ENCODE measurements at places on chromosomes 3 and 15.

DNA sequence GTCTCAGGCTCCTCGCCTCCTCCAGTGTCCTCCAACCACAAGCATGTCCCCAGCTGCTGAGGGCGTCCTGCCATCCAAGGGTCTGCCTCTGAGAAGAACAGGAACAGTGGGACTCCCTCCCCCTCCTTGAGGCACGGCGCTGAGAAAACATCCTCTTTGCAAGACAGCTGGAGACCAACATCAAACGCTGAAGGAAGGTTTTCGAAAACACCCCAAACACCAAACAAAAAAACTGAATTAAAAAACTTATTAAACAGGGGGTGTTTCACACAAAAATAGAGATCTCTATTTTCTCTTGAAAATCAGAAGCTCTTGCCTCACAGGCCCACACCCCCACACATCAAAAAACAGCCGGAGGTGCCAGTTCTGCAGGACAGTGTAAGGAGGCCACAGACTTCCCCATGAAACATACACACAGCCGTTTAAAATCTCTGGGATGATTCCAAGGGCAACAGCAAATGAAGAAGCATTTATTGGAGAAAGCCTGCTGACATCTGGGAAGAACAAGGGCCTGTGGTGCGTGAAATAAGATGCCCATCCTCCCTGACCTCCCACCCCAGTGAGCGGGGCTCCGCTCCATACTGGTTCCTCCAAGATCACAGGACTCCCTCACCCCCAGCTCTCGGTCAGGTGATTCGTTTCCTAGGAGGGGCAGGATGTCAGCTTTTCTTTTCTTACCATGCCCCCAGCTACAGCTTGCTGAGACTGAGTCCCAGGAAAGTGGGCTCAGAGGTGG, 71.3 kb downstream of the NUP210 start:
- peak; percentile 37 for DNase-seq

DNA sequence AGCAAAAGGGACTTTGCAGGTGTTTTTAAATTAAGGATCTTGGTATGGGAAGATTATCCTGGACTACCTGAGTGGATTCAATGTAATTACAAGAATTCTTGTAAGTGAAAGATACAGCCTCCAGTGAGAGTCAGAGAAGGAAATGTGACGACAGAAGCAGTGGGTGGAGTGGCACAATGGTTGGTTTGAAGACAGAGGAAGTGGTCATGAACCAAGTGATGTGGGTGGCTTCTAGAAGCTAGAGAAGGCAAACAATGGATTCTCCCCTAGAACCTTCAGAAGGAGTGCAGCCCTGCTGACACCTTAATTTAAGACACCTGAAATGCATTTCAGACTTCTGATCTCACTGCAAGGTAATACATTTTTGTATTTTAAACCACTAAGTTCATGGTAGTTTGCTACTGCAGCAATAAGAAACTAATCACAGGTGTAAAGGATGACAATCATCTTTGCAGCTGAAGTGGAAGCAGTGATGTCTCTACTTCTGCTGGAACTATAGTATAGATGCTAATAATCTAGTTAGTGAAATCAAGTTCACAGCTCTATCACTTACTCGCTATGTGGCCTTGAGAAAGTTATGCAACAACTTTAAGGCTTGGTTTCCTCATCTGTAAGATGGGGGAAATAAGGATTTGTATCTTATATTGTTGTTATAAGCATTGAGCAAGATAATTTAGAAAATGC, 403.4 kb upstream of the SUCLG2 start:
- DNase-seq = no peak

DNA sequence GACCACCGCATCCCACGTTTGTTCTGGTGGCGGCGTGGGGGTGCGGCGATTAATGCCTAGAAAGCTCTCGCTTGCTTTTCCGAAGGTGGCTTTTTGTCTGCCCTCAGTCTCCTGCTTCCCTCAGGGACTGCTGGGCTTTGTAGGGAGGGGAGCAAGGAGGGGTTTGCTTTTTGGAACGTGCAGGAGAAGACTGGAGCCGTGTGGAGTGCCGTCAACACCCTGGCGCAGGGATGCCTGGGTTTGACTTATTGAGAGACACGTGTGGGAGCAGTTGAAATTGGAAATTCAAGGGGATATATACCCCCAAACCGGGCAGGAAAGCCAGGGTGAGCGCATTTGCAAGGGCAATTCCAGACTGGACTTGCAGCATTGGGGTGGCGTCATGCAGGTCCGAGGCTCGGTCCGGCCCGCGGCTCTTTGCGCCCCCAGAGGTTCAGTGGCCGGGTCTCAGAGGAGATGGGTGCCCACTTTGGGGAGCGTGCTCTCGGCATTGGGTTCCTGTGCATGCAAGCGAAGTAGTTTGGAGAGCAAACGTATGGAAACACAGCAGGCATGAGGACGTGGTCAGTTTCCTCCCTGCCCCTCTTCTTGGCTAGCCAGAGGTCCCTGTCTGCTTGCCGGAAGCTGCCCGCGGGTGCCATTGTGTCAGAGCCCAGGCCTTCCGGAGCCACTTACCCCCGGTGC, 2.1 kb downstream of the EPHB1 start:
- no peak for DNase-seq

- no peak for DNase-seq
Measured at GRCh38 chr15:73021139-73021621, 31.1 kb upstream of the NEO1 start.

DNA sequence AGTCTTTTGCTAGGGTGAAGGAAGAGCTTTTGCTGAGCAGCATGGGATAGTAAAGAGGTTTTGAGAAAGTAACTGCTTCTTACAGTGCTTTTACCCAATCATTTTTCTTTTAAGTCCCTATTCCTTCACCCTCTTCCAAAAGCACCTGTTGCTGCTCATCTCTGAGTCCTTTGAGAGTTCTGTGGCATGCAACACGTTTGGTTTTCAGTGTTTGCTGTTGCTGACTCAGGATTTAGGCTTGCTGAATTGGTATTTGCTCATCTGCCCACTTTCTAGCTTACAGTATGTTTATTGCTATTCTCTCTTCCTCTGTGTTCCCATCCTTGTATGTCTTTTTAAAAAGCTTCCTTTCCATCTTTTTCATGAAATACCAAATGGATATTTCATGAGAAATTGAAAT, 55.9 kb upstream of the THRB start:
- DNase-seq = peak; percentile 23

DNA sequence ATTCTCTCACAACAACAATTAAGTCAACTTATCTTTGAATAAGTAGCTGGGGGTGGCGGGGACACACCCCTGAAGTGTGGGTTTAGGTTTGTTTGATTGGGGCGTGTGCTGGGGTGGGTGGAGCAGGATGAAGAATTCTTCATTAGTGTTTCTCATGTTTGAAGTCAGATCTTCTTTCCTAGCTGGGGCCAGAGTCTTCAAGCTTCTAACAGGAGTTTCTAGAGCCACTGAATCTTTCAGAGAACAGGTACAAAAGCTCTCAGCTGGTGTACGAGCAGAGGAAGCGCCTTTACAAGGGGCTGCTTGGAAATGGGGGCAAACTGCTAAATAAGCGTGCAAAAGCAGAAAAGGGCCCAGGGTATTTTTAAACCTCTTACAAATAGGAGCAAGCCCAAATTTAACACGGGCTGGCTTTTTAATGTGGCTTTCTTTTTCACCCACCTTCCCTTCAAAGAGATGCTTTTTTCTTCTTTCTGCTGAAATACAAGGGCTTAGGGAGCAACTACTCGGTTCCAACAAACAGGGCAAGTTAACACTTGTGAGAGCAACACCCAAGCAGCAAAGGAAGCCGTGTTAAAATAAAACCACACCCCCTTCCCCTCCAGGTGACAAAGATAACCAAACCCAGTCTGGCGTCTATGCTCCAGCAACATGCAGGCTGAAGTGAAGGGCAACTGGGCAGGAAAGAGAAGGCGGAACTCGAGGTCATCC, 86.9 kb upstream of the RASGRP1 start:
- DNase-seq = no peak

DNA sequence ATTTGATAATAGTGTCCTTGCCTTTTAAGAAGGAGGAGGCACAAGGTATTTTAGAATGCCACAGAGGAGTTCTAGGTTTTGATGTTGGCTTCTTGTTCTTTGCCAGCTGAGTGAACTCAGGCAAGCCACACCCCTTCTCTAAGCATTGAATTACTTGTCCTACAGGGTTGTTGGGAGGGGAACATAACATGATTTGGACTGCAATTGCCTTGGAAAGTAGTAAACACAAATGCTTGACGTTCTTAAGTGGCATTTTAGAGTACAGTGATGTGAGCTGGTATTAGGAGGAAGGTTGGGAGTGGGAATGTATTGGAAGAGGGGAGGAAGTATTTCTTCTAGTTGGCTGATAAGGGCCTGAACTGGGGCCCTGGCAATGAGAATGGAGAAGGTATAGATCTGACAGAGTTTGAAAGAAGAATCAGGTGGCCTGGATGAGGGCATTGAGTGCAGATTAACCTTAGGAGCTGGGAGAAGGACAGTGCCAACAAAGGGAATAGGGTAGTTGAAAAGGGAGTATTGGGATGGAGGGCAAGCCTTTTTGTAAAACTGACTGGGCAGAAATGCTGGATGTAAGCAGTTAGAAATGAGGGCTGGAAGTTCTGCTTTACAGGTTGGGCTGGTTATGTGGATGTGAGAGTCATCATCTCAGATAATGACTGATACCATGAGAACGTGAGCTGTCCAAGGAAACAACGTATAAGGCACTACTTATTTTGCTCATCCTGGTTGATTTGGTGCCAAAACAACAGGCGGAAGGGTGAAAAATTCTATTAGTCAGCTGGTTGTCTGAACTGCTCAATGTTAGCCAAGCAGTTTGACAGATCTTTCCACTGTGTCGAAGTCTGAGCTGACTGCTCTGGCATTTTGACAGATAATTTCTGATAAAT, 16.7 kb downstream of the KAT2B start:
- peak; percentile 73 for DNase-seq

DNA sequence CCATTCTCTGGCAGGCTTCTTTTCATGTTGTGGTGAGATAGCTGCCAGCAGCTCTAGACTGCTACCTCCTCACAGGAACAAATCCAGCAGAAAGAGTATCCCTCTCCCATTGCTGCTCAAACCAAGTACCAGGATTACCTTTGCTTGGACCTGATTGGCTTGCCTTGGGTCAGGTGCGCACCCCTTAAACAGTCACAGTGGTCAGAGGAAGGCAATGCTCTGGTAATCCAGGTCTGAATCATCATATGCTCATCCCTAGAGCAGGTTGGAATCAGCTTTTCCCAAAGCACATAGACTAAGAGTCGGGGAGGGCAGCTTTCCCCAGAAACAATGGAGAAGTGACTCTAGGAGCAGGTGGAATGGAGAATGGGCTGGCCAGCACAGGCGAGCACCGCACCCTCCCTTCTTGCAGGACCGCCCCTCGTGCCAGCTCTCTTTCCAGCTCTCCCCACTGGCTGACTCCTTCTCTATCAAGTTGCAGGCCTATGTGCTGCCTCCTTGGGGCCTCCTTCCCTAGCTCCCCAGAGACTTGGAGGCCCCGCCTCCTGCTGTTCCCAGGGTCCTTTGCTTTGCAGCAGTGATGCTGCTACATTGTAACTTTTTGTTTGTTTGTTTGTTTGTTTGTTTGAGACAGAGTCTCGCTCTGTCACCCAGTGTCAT, 29.9 kb upstream of the ADPGK start:
- DNase-seq = no peak

DNA sequence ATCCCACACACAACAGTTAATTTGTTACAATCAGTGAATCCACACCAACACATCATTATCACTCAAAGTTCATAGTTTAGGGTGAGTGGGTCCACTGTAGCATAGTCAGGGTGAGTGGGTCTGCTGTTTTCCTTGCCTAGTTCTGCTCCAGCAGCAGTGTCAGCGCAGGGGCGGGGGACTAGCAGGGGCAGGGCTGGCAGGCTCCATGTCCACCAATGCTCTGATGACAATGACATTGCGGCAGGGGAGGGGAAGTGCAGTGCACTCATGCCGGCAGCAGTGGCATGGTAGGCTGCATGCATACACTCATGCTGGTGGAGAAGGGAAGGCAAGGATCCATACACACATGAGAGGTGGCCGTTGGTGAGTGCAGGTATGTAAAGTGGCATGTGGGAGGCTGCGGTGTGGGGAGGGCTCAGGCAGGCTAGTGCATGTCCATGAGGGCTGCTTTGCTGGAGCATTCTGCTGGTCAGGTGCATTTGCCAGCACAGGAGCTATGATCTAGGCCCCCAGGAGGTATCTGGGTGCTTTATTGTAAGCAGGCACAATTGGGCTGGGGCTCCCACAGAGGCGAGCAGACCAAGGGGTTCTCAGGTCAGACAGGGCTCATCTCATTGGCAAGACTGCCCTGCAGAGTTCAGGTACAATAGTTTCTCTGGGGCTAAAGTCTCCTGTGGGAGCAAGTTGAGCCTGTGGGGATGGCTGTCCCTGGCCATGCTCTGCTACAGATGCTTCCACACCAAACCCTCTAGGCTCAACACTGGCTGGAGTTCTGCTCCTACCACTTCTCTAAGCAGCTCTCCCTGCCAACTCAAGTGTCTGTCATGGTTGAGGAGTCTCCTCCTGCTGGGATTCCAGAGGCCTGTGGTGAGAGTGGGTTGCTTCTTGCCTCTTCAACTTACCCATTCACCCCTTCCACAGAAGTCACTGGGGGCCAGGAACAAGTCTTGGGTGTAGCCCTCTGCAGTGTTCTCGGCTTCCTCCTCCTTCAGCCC, 81.3 kb downstream of the KCNAB1 start:
- DNase-seq = no peak

Measured in fibroblast of skin of abdomen (primary cell).